ENCODE measurements at places on chromosomes 6 and 20.

GRCh38 chr6:16486661-16487060 is 248.3 kb downstream of the GMPR start:
- no peak for DNase-seq

GRCh38 chr6:19356692-19357091 is 480.5 kb upstream of the ID4 start:
- no peak for DNase-seq

- no peak for DNase-seq
These were observed 150.9 kb downstream of the MAFB start for GRCh38 chr20:40538131-40538530.

GRCh38 chr20:17624551-17625245 is 54.8 kb downstream of the DSTN start:
- no peak for DNase-seq

DNA sequence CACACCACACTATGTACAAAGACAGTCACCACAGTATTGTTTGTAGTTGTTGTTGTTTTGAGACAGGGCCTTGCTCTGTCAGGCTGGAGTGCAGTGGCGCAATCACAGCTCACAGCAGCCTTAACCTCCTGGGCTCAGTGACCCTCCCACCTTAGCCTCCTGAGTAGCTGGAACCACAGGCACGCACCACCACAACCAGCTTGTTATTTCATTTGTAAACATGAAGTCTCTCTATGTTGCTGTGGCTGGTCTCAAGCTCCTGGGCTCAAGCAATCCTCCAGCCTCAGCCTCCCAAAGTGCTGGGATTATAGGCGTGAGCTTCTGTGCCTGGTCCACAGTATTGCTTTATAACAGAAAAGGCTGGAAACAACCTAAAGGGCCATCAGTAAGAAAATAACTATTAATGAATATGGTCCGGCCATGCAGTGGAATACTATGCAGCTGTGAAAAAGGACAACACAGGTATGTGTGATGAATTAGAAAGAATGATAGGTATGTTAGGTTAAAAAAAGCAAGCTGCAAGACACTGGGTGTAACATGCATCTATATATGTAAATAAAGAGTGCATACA is 30.0 kb upstream of the PTGIS start:
- no peak for DNase-seq

GRCh38 chr20:20566516-20566915 is 145.9 kb downstream of the RALGAPA2 start:
- DNase-seq, result no peak

GRCh38 chr6:22030730-22031619 is 265.9 kb downstream of the PRL start:
- no peak for DNase-seq

GRCh38 chr6:110329714-110330436 is 28.3 kb downstream of the METTL24 start:
- DNase-seq, result no peak

- DNase-seq, result no peak
These were observed 287.6 kb downstream of the ESR1 start for GRCh38 chr6:152094992-152095592.

GRCh38 chr6:10854922-10855632 is 16.7 kb upstream of the MAK start:
- no peak for DNase-seq

DNA sequence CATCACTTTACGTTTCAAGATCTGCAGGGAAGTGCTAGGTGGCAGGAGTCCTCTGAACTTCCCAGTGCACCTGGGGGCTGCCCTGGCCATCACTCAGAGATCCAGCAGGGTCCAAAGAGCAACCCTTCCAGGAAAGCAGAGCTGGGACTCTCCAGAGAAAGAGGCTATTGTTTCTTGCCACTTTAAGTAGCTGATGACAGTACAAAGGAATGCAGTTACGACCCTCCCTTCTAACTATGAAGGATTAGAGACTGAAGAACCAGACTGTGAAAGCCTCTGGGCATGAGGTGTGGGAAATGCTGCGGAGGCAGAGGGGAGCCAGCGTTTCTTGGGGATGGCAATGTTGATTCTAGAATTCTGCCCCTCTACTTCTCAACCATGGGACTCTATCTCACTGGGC is 189.1 kb upstream of the SUPT3H start:
- no peak for DNase-seq

Data from CD8-positive, alpha-beta T cell (primary cell).